ENCODE measurements at places on chromosomes 1 and 21.

GRCh38 chr1:9196129-9197040, 38.2 kb upstream of the H6PD start:
- DNase-seq: peak; percentile 81

GRCh38 chr1:228737601-228738041, 2.3 kb downstream of the RHOU start:
- no peak for DNase-seq

- no peak for DNase-seq
Measured at GRCh38 chr21:15751037-15751436, 21.3 kb downstream of the USP25 start.

GRCh38 chr1:152029144-152029928, 7.5 kb downstream of the S100A11 start:
- no peak for DNase-seq

- DNase-seq: peak; percentile 21
Measured at GRCh38 chr21:45636951-45637646, 6.4 kb upstream of the PCBP3 start.

- no peak for DNase-seq
Measured at GRCh38 chr1:46665983-46666382, 2.2 kb downstream of the ATPAF1 start.

DNA sequence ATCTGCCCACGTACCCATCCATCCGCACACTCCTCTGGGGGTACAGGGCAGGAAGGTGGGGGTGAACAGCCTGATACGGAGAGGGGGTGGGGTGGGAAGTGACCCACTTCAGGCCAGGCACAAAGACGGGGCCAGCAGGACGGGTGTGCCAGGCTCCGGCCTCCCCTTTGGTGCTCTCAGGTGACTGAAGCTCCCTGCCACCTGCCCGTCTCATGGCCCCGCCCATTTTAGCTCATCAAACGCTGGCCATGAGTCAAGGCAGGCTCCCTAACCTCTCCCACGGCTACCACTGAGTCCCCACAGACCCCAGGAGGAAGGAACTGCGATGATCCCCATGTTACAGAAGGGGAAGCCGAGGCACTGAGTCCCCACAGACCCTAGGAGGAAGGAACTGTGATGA, 109.6 kb downstream of the CRYAA start:
- DNase-seq: no peak

- no peak for DNase-seq
Measured at GRCh38 chr1:39385067-39385988, 106.1 kb upstream of the BMP8A start.

GRCh38 chr21:21137986-21138385, 139.8 kb downstream of the NCAM2 start:
- no peak for DNase-seq

- no peak for DNase-seq
Measured at GRCh38 chr1:237749122-237749521, 141.6 kb downstream of the ZP4 start.

- DNase-seq: peak; percentile 86
Measured at GRCh38 chr1:58968360-58968952, 184.6 kb upstream of the JUN start.

DNA sequence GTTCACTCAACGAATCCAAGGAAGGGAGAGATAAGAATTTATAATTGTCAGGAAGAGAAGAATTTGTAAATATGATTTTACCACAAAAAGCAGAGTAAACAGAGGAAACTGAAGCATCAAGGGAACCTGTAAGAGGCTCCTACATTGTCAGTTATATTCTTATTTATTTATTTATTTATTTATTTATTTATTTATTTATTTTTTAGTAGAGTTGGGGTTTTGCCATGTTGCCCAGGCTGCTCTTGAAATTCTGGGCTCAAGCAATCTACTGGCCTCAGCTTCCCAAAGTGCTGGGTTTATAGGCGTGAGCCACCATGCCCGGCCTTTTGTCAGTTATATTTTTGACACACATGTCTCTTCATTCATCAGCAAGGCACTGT, 47.1 kb downstream of the FCRL3 start:
- DNase-seq: no peak

DNA sequence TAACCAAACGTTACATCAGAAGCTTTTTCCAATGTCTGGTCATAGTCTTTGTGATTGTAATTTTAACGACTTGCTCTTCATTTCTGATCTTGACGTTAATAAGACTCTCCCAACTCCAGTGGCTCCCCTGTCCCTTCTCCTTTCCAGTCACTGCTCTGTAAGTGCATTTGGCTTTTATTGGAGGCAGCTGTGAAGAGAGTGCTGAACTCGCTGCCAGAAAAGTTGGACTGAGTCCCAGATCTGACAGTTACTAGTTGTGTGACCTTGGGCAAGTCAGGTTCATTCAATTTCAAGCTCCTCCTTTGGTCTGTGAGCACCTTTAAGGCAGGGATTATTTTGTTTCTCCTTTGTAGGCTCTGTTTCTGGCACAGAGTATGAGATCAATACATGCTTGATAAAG, 109.6 kb upstream of the TSPAN2 start:
- DNase-seq: no peak

- DNase-seq: no peak
Measured at GRCh38 chr1:151009206-151009587, 948 bp downstream of the PRUNE1 start.

- no peak for DNase-seq
Measured at GRCh38 chr1:220769205-220769604, 17.5 kb upstream of the MTARC1 start.

- DNase-seq: no peak
Measured at GRCh38 chr1:10490286-10490970, 15.7 kb downstream of the PEX14 start.

Measured in B cell (primary cell).